H9 (cell line): ENCODE measurements at places on chromosomes 3 and 15.
A peak's percentile ranks its signal among the peaks of the same experiment; 100 is the strongest.

DNA sequence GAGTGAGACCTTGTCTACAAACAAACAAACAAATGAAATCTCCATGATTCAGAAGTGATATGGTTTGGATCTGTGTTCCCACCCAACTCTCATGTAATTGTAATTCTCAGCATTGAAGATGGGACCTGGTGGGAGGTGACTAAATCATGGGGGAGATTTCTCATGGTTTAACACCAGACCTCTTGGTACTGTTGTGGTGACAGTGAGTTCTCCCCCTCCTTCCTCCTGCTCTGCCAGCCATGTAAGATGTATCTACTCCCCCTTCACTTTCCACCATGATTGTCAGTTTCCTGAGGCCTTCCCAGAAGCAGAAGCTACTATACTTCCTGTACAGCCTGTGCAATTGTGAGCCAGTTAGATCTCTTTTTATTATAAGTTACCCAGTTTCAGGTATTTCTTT is 438.4 kb upstream of the THBS1 start:
- no peak for DNase-seq

DNA sequence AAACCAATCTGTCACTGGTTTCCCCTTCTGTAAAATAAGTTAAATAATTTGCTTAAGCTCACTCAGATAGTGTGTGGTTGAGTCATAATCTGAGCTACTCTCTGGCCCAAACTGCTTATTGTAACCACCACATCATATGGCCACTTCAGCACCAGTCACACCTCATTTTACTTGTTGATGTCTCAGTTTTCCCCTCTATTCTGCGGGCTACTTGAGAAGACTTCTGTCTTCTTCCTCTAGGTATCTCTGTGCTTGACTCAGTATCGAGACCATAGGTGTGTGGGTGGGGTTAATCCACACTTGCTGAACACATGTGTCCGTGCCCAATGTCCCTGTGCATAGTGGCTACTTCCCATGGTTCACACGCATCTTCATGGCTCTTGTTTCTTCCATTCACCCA is 32.9 kb downstream of the CRYGS start:
- DNase-seq: no peak

- peak; percentile 95 for DNase-seq
These were observed at the start of gene FAM162A for GRCh38 chr3:122383771-122384697. Gene FAM162A, plus strand, starts transcription at chr3:122384182. Its CDS starts 84 bp downstream, at chr3:122384266.

- DNase-seq: no peak
These were observed 206.7 kb upstream of the TBC1D5 start for GRCh38 chr3:17949101-17949500.

DNA sequence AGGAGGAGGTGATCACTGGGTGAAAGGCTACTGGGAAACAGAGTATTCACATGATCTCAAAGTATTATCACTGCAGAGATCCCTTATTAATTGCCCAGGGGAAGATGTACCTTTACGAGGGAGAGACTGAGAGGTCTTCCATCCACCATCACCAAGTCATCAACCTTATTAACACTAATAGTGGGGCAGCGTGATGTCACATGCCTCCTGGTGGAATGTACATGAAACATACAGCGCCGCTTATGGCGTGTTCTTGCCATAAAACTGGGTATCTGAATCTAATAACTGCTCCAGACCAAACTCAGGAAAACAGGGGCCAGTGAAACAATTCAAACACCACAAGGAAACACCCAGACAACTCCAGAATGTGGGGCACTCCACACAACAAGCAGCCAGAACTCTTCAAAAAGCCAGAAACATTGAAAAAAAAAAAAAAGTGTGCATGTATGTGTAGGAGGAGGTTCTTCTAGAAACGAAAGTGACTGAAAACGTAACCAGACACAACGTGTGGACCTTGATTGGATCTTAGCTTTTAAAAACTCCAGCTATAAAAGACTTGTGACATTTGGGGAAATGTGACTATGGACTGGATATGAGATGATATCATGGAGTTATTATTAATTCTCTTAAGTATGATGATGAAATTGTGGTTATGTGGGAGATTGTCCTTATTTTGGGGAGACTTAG is 4.6 kb downstream of the STIMATE start:
- DNase-seq: no peak

DNA sequence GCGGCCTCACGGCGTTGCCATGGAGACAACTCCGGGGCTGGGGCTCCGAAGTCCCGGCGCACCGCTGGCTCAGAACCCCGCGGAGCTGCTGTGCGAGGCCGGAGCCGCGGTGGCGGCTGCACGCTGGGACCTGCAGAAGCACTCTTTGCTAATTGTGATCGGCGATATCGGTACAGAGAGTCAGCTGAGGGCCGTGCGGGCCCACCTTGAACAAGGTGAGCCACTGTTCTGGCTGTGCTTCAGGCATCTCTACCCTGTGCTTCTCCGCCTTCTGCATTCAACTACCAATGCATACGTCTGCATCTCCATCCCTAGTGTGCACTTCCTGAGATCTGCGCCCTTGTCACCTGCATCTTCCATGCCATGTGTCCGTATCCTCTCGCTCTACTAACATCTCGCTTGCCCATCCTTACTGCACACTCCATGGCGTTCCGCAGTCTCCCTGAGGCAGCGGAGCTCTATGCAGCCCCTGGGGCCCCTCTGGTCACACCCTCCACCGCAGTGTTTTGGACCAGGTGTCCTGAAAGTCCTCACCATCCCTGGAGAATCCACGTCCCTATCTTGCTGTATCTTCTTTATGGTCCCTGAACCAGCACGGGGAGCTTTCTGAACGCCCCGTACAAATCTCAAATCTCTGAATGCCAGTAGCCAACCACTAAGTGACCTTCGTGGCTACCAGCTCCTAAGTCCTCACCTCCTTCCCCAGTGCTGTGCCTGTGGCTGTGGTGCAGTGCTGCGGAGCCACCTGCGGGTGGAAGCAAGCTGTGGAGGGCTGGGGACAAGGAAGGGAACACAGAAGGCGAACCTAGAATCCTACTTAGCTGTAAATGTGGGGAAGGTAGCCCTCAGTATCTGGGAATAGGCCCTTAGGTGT is 6.2 kb upstream of the MAP1A start:
- peak; percentile 63 for DNase-seq

DNA sequence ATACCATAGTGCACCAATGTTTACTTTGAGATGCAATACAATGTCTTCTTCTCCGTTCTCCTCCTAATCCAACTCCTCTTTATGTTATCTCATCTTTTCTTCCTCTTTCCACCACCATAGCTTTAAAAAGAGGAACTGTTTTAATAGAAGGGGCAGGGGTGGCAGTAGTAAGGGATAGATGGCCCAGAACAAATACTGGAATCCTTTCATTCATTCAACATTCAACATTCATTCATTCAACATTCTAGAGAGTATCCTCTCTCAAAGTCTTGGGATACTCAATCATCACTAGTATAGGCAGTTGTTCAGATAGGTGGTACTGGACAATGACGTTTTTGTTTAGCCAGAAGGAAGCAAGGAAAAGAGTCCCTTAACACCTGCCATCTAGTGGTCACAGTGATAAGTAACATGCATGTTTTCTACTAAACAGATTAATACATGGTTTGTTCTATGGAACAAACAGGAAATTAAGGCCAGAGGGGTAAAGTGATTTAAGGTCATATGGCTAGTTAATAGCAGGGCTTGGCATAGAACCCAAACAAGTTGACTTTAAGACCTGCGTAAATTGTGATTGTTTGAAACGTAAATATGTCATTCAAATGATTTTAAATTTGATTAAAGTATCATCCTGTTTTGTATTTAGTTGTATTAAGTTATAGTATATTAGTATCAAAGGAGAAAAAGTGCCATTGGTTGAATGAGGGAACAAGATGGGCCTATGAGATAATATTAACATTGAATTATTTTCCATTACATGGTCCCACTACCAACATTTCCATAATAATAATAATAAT is 26.9 kb upstream of the EHHADH start:
- DNase-seq: no peak

DNA sequence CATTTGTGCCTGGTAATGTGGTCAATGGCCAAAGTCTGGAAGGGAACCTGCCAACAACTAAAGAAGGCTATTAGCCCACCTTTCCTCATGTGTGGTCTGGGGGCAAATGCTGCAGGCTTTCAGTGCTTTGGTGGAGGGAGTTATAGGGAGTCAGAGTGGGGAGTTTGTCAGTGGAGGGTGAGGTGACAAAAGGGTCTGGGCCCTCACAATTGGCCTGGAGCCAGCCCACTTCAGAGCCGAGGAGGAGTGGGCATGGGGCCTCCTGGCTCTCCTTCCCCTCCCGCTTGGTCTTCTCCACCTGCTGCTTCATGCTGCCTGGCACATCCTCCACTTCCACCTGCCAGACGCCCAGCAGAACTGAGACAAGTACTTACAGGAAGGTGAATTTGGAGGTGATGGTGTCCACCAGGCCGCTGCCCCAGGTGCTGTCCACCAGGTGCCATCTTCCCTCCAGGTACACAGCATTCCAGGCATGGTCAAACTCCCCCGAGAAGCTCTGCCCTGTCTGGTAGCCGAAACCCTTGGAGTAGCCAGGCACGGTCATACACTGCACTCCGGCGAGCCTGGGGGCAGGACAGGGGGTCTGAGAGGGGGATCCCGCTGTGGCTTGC is 40.9 kb downstream of the KY start:
- DNase-seq: no peak

DNA sequence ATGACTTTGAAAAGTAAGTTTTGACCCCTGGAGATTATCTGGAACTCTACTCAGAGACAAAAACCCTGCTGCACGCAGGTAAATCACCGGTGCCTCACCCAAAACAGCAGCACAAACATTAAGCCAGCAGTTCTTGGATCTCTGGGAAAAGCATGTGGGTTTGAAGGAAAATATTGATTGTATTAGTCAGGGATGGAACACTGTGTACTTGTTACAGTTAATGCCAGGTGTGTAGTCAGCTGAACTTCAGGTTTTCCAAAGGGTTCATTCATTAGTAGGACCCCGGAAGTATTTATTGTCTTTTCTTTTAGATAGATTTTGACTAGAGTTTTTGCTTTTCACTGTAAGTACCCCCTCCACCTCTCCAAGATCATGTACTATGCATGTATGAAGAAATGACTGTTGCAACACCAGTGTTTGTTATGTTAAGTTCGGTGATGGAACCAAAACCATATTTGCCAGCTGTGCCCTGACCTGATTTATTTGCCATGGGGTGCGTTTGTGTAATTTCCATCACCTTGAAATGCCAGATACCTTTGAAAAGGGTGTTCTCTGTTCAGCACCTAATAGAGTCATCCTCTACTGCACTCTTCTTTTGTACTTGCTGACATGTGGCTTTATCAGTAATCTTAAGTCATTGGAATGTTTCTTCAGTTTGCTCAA is 14.5 kb downstream of the ARHGEF26 start:
- DNase-seq: no peak

DNA sequence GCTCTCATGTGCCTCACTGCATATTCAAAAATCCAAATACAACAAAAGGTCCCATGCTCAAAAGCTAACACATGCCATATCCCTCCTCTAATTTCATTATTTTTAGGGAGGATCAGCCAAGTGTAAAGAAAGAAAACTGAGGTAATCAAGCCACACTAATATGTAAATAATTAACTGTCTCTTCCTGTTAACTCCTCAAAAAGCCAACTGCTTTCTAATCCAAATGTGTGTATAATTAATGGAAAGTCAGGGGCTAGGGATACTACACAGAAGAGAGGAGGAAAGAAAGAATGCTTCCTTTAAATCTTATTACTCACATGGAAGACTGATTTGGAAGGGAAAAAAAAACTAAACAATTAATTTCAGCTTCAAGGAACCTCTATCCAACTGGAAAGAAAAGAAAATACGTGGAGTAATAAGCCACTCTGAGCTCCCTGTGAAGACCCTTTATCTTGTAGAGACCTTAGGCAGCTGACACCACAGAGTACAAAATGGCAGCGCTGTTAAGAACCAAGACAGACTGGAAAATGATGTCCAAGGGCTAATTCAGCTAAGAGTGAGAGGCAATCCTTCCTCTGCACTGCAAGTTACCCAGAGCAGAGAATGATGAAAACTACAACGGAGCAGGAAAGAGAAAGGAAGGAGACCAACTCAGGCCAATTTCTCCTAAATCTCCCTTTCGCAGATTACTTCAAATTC is 56.8 kb downstream of the ZNF148 start:
- DNase-seq: no peak

GRCh38 chr3:40143283-40144090 is 166.0 kb upstream of the EIF1B start:
- DNase-seq: no peak

- DNase-seq: no peak
These were observed at the start of gene P2RY12 for GRCh38 chr3:151384741-151385174. Gene P2RY12, minus strand, starts transcription at chr3:151384753. Its CDS starts 45,908 bp downstream, at chr3:151338845.

DNA sequence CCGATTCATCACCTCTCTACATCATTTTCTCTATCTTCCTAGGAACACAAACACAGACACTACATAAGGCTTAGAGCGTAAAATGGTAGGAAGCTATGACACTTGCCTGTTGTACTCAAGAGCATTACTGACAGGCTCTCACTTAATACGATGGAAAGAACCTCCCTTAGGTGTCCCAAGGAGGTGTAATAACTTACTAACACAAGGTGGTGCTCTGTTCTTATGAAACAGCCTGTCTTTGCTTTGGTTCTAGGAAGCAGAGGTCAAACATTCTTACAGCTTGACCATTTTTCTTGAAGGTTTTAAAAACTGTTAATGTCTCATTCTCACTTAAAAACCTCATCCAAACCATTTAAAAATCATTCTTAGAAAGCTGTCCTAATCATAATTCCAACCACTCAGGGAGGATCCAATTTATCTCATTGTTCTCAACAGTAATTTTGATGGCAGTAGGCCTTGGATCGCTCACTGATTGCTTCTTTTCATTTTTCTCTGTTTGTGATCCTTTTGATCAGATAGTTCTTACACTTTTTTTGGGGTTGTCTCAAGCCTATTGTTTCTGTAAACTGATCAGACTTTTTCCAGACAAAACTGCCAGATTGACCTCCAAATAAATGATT is 317.8 kb upstream of the AGTR1 start:
- no peak for DNase-seq

DNA sequence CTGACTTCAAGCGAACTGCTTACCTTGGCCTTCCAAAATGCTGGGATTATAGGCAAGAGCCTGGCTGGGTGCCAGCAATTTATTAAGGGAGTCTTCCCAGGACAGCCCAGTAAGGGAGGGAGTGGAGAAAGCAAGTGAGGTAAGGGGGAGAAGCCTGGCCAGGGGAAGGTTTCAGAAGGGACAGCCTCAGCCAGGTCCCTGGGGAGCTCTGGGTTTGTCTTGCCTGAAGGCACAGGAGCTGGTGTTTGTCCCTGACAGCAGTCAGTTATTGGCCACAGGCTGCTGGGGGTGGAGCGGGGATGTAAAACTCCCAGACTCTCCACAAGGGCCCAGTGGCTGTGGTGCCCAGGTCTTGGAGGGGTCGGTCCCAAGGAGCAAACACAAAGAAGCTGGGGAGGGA is 33.0 kb upstream of the CDCP1 start:
- DNase-seq: no peak

DNA sequence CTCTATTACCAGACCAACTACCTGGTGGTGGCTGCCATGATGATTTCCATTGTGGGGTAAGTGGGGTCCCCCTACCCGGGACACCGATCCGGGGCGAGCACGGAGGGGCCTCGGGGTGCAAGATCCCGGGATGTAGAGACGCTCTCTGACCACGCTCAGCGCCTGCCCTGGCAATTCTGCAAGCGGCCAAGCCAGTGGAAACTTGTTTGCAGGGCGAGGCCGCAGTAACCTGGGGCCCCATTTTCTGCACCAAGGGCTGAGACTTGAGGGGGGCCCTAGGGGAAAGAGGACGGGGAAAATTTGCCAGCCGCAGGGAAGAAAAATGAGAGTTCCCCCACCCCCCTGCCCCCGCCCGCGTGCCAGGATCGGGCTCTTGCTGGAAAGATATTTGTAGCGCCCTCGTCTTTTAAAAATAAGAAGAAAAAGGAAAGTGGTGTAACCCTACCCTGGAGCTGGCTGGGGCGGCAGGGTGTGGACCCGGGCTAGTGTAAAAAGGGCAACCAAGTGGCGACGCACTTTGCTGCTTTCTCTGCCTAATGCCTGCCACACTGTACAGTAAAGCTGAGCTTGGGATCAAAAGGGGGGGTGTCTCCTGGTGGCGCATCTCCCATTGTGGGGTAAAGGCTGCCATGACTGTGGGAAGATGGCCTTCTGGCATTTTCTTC is 563 bp downstream of the ARL6IP5 start:
- no peak for DNase-seq
